ENCODE measurements at places on chromosomes 12 and 14. TPM values are rescaled to one million over a fixed set of nuclear protein-coding genes. Genes with fewer than 3 reads are reported as not detected.
A peak's percentile ranks its signal among the peaks of the same experiment; 100 is the strongest.

- peaks cover 12% of the 10 kb centered on the region for H3K4me1 ChIP-seq
- no peak overlapping the region for H3K27ac ChIP-seq
- no peaks in the 10 kb centered on the region for H3K27me3 ChIP-seq
- DNase-seq = no peak
Observed at GRCh38 chr12:49556391-49557186, 11.4 kb downstream of the MCRS1 start.

DNA sequence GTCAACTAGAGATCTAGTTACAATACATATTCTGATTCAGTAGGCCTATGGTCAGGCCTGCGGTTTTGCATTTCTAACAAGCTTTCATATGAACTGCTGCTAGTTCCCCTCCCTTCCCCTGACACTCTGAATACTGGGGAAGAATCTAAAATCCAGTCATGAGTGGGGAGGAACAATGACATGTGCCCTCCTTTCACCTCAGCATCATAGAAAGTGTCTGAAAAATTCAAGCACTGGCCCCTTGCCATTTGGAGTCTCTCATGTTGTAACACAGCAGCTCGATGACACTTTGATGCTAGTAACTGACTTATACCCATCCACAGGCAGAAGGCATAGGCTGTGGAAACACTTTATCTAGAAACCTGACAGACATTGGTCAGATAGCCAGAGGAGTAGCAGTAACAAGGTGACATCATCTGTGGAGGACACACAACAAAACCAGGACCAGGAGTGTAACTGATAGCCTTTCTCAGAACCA lies 161.9 kb upstream of the RASSF8 start:
- H3K27me3 ChIP-seq = no peaks in the 10 kb centered on the region
- H3K4me3 ChIP-seq = no peak overlapping the region
- no peaks in the 10 kb centered on the region for H3K36me3 ChIP-seq
- no peak for DNase-seq
- H3K4me1 ChIP-seq = no peaks in the 10 kb centered on the region

DNA sequence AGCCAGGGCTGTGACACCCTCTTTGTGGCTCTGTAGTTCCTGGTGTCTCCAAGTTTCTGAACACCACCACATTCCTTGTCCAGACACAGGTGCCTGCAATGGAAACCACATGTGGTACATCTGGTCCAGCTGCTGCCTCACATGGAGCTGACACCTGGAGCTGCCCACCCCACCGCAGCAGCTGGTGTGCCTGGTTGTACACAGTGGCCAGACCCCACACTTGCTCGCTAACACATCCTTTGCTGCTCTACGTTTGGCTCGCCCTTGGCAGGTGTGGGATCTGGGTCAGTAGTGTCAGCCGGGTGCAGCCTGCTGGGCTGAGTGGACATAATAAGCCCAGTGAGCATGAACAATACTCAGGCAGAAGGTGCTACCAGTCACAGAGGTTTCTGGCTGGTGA lies 198.9 kb downstream of the ADGRD1 start:
- no peaks in the 10 kb centered on the region for H3K4me1 ChIP-seq
- DNase-seq = no peak
- H3K27ac ChIP-seq = no peak overlapping the region
- H3K36me3 ChIP-seq = no peaks in the 10 kb centered on the region
- no peak overlapping the region for H3K4me3 ChIP-seq
- no peaks in the 10 kb centered on the region for H3K27me3 ChIP-seq

DNA sequence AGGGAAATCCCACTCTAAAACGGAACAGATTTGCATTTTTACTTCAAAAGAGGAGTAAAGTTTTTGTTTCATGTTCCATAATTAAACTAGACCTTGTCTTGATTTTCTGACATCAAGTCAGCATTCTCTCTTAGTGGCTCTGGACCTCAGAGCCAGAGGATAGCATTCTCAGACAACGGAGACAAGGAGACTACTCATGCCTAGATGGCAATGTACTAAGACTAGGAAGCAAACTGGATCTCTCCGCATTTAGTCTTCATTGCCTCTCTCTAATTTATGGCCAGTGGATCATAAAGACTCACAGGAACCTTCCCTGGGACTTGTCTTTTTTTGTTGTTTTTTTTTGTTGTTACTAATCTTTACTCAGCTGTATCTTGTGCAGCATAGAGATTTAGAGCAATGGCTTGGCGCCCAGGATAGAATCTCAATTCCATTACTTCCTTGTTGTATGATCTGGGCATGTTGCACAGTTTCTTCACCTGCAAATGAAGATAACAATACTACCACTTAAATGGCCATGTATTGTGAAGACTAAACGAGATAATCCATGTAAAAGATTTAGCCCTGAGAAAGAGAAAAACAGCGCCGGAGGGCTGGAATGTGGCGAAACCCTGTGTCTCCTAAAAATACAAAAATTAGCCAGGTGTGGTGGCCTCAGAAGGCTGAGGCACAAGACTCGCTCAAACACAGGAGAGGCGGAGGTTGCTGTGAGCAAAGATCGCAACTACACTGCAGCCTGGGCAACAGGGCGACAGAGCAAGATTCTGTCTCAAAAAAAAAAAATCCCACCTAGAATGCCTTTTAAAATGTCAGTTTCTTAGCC lies 4.0 kb upstream of the GEMIN2 start:
- H3K36me3 ChIP-seq = no peaks in the 10 kb centered on the region
- H3K4me1 ChIP-seq = peaks cover 17% of the 10 kb centered on the region

GRCh38 chr12:123983822-123984485 lies 10.9 kb downstream of the ZNF664 start:
- no peak overlapping the region for H3K4me3 ChIP-seq
- no peaks in the 10 kb centered on the region for H3K36me3 ChIP-seq
- peaks cover 46% of the 10 kb centered on the region for H3K4me1 ChIP-seq
- no peaks in the 10 kb centered on the region for H3K27me3 ChIP-seq

DNA sequence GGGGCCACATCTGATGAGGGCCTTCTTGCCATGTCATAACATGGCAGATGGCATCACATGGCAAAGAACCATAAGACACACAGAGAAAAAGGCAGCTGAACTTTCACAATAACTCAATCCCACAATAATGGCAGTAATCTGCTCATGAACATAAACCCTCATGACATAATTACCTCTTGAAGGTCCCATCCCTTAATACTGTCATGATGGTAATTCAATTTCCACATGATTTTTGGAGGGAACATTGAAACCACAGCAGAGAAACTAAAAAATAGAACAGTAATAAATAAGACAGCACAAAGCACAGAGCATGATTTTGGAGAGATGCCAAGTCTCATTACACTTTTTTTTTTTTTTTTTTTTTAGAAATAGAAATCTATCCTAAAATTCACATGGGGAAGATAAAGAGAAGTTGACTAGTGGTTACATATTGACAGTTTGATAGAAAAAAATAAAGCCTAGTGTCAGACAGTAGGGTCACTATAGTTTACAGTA lies 61.8 kb upstream of the ATF7IP start:
- H3K4me1 ChIP-seq = no peaks in the 10 kb centered on the region
- H3K4me3 ChIP-seq = no peak overlapping the region
- H3K27ac ChIP-seq = no peak overlapping the region
- DNase-seq = no peak
- H3K36me3 ChIP-seq = no peaks in the 10 kb centered on the region

DNA sequence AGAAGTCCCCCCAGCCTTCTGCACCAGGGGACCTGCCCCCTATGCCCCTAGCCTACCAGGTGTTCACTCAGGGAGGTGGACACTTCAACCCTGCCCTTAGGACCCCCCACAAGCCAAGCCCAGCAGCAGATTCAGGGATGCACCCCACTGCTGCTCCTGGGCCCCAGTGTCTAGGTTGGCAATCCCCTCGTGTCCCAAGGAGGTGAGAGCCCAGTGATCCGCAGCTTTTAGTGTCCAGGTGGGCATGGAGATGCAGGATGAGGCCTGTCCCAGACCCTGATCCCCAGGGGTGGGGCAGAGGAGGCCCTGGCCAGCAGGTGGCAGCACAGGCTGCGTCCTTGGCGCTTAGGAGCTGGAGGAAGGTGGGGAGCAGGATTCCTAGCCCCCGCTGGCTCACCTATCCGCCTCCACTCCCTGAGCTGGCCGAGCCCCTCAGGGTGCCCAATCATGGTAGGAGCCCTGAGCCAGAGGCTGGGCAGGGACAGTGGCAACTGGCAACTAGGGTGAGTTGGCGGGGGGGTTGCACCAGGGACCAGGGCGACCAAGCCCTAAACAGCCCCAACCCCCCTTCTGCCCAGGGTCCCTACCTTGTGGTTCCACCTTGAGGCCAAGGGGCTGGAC lies 4.1 kb downstream of the CKB start:
- no peak overlapping the region for H3K4me3 ChIP-seq
- peaks cover 51% of the 10 kb centered on the region for H3K4me1 ChIP-seq
- H3K27me3 ChIP-seq = no peaks in the 10 kb centered on the region
- H3K36me3 ChIP-seq = no peaks in the 10 kb centered on the region
- peak; percentile 72 for DNase-seq

- no peak overlapping the region for H3K27ac ChIP-seq
- H3K4me1 ChIP-seq = no peaks in the 10 kb centered on the region
- H3K4me3 ChIP-seq = no peak overlapping the region
- DNase-seq = no peak
- H3K27me3 ChIP-seq = no peaks in the 10 kb centered on the region
Observed at GRCh38 chr12:107645630-107646333, 39.8 kb upstream of the PWP1 start.

DNA sequence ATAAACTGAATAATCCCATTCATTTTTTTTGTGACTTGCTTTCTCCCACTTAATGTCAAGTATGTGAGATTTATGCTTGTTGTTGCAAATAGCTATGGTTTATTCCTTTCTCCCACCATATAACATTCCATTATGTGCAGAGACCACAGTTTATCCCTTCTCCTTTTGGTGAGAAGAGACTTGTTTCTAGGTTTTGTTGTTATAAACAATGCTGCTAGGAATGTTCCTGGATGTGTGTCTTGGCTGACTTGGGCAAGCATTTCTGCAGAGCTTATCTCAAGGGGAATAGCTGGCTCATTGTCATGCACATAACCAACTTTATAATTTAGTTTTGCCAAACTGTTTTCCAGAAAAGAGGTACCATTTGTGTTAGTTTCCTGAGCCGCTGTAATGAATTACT lies 47.6 kb upstream of the PPP1CC start:
- no peaks in the 10 kb centered on the region for H3K27me3 ChIP-seq
- no peak for DNase-seq
- H3K27ac ChIP-seq = no peak overlapping the region
- no peaks in the 10 kb centered on the region for H3K4me1 ChIP-seq

- H3K4me1 ChIP-seq = peaks cover 54% of the 10 kb centered on the region
- H3K27me3 ChIP-seq = no peaks in the 10 kb centered on the region
- H3K36me3 ChIP-seq = no peaks in the 10 kb centered on the region
Observed at GRCh38 chr14:68598621-68599447, 194.0 kb downstream of the ZFP36L1 start.

GRCh38 chr12:32515137-32515873 lies 115.9 kb downstream of the FGD4 start:
- H3K27me3 ChIP-seq = no peaks in the 10 kb centered on the region
- H3K36me3 ChIP-seq = no peaks in the 10 kb centered on the region
- no peak overlapping the region for H3K27ac ChIP-seq
- H3K4me1 ChIP-seq = peaks cover 18% of the 10 kb centered on the region
- H3K4me3 ChIP-seq = no peak overlapping the region

GRCh38 chr12:3553681-3554370 lies 62.8 kb downstream of the PRMT8 start:
- no peaks in the 10 kb centered on the region for H3K36me3 ChIP-seq
- H3K4me3 ChIP-seq = no peak overlapping the region
- no peak overlapping the region for H3K27ac ChIP-seq
- no peaks in the 10 kb centered on the region for H3K4me1 ChIP-seq
- H3K27me3 ChIP-seq = no peaks in the 10 kb centered on the region
- no peak for DNase-seq

- peak; percentile 16 for DNase-seq
- H3K36me3 ChIP-seq = no peaks in the 10 kb centered on the region
- no peak overlapping the region for H3K27ac ChIP-seq
- no peaks in the 10 kb centered on the region for H3K27me3 ChIP-seq
- peaks cover 17% of the 10 kb centered on the region for H3K4me1 ChIP-seq
Observed at GRCh38 chr14:79325071-79325470, 886.2 kb downstream of the DIO2 start.

- no peaks in the 10 kb centered on the region for H3K36me3 ChIP-seq
- H3K4me1 ChIP-seq = no peaks in the 10 kb centered on the region
- H3K27ac ChIP-seq = no peak overlapping the region
- H3K27me3 ChIP-seq = no peaks in the 10 kb centered on the region
- no peak for DNase-seq
- H3K4me3 ChIP-seq = no peak overlapping the region
Observed at GRCh38 chr12:57049119-57049446, 846 bp downstream of the MYO1A start.

DNA sequence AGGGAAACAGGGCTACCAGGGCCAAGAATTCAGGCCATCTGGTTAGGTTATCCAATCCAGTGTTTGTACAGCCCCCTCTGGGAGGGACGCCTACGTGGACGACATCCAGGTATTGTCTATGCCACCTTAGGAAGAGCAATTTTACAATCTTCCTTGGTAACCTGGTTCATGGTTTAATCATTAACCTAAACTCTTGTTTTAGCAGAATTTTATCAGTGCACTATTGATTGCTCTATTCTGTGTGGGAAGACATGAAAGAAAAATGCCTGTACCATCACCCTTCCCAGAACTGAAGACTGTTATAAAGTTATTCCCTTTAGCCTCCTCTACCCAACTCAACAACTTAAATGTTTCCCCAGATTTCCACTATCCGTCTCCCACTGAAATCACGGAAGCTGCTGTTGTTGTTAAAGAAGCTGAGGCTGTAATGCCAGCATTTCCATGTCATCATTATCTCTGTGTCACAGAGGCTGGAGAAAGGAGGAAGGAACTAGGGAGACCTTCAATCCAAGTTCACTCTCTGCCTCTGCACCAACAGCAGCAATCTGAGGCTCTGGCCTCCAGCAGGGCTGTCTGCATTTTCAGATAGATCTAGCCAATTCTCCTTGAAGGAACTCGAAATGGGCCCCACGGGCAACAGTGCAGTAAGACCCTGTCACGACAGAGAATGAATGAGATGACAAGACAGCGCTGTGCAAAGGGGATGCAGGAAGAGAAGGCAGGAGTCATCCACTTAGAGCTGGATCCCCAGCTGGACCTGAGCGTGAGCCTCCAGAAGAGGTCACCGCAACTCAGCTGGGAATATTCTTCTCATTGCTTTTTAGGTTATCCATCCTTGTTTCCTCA lies 183.4 kb upstream of the GZMB start:
- H3K27me3 ChIP-seq = no peaks in the 10 kb centered on the region
- H3K4me1 ChIP-seq = peaks cover 62% of the 10 kb centered on the region
- H3K4me3 ChIP-seq = no peak overlapping the region
- DNase-seq = peak; percentile 83

- no peak overlapping the region for H3K4me3 ChIP-seq
- H3K27me3 ChIP-seq = no peaks in the 10 kb centered on the region
- no peak for DNase-seq
- peaks cover 94% of the 10 kb centered on the region for H3K4me1 ChIP-seq
- peaks cover 13% of the 10 kb centered on the region for H3K36me3 ChIP-seq
Observed at GRCh38 chr14:81519200-81520011, 14.2 kb downstream of the SEL1L start.

FANCM gene
- 3.4 TPM for total RNA-seq

RTL1 gene
- not detected for total RNA-seq

INHBC gene
- total RNA-seq = not detected

KLHDC1 gene
- total RNA-seq = 5.3 TPM

TMEM132C gene
- total RNA-seq = 8.2 TPM

NEDD8 gene
- total RNA-seq = 28.7 TPM

NKX2-1 gene
- total RNA-seq = not detected

GATC gene
- total RNA-seq = 24.1 TPM

ETFRF1 gene
- total RNA-seq = 24.9 TPM

NDRG2 gene
- 133 TPM for total RNA-seq

ASCL1 gene
- not detected for total RNA-seq

All from body of pancreas (tissue), 4 donors.